ENCODE measurements at places on chromosomes 3 and 15.

DNA sequence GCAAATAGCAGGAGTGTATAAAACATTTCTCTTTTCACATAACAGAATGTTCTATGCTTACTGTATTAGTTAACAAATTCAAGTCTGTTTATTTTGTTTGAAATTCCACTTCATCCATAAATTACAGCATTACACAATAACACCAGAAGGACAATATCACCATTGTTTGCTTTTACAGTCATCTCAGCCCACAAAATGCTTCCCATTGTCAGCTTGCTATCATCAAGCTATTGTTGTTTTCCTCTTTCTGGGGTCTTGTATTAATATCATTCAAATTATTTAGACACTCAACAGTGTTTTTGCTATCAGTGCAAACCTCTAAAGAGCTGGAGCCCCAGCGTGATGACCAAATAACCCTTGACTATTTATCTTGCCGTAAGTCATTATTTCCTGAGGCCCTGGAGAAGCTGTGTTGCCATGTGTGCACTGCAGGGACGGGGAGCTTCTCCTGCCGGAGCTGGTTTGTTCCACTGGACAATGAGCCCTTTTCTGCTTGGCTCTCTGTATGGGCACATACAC, 1.1 kb downstream of the SAMMSON start:
- no peak for DNase-seq

DNA sequence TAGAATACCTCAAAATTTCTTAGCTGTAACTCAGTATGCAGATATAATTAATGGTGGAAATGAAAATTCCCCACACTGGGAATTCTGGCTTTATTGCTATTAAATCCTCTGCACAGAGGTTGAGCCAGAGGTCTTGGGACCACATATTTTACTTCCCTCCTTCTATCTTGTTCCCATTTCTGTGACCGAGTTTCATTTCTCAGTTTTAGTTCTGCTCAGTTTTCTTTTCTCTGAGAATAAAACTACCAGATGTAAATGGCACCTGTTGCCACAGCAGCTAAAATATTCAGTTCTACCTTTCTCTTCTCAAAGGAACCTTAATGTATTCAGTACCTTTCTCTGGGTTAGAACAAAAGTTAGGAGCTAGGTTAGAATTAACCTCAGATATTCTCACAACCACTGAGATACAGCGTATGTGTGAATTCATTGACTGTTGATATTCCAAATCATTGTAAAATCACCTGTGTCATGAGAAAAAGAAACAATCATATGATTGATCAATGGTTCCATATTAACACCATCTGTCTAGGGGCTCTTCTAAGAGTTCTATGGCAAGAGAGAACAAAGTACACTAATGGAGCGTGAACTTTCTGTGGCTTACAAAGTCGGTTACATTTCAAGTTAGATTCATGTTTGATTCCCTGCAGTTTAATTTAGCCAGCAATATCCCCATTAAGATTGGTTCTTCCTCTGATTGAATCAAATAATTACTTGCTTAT, 374.1 kb downstream of the EFHB start:
- DNase-seq: no peak

GRCh38 chr3:99920481-99921376, 103.1 kb downstream of the CMSS1 start:
- DNase-seq: no peak

- DNase-seq: no peak
Measured at GRCh38 chr3:187662848-187663409, 7.3 kb downstream of the SST start.

DNA sequence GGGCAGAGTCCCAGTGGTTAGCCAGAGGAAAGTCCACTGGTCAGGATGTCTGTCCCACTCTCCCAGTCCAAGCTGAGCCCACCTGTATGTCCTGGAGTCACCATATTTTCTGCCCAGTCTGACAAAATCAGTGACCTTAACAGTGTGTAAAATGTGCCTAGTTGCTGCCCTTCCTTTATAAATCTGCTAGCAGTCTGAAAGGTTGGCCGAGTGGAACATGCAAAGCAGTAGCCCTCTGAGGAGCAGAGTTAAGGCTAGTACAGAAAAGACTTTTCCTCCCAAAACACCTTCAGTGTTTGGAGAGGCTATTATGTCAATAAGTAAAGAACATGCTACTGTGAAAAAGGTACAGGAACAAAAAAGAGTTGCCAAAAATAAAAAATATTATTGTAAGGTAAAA, 15.3 kb downstream of the TTC21A start:
- DNase-seq: no peak

GRCh38 chr3:188624384-188624783, 470.4 kb downstream of the LPP start:
- no peak for DNase-seq

- no peak for DNase-seq
Measured at GRCh38 chr15:37057831-37058230, 42.5 kb downstream of the MEIS2 start.

GRCh38 chr3:65901226-65901625, 137.5 kb downstream of the MAGI1 start:
- no peak for DNase-seq
